ENCODE measurements at places on chromosomes 12 and 14.

- no peaks in the 10 kb centered on the region for H3K36me3 ChIP-seq
- no peaks in the 10 kb centered on the region for H3K27me3 ChIP-seq
- no peak overlapping the region for H3K4me3 ChIP-seq
These were observed 120.5 kb downstream of the SLC25A47 start for GRCh38 chr14:100443603-100444002.

GRCh38 chr14:69331206-69331605, 66.9 kb downstream of the ERH start:
- no peak overlapping the region for H3K4me3 ChIP-seq
- no peaks in the 10 kb centered on the region for H3K4me1 ChIP-seq
- H3K27ac ChIP-seq = no peak overlapping the region
- peak; percentile 43 for DNase-seq

DNA sequence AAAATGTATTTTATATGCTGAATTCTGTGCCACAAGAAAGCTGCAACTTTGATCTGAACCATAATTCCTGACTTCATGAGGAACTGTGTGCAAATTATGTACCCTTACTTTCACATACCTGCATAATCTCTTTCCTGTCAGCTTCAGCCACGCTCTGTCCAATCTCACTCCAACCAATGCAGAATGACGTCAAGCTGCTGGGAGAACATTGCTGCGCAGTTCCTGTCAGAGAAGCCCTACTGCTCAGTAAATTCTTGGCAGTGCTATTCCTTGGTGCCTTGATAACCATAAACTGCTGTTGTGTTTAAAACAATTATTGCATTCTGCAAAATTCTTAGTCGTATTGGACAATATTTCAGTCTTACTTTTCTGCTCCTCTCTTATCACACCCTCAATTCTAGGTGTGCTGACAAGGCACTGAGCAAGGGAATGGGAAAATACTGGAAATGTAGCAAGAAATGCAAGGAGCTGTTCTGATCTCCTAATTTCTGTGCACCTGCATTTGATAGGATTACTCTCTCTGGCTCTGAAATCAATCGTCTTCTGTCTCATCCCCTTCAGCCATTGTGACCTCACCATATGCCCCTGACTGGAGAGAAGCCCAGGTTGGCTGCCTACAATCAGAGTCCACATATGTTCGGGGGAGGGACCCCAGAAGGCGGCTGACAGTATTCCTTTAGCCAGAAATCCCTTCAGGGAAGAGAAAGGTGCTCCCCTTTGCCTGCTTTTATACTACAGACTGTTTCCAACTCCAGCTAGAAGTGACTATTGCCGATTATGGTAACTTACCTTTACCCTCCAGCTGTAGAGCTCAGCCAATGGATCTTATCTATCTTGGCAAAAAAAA, 274.9 kb upstream of the NOVA1 start:
- no peak overlapping the region for H3K4me3 ChIP-seq
- no peaks in the 10 kb centered on the region for H3K4me1 ChIP-seq
- H3K27me3 ChIP-seq = no peaks in the 10 kb centered on the region

DNA sequence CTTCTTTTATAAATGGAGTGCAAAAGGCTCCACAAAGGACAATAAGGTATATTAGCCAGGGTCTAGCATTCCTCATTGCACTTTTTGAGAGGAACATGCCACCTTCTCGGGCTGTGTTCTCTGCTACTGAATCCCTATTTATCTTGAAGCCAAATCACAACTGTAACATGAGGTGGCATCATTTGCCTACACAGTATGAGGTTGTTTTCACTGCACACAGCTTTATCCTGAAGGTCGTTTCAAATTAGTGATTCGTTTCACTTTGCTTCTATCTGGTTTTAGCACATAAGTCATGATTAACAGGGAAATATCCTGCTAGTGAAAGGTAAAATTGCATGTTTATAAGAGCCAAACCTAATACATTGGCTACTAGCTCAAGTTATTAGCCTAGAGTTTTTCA, 153.8 kb downstream of the SLC35F4 start:
- H3K4me3 ChIP-seq = no peak overlapping the region
- H3K4me1 ChIP-seq = peaks cover 5% of the 10 kb centered on the region
- no peaks in the 10 kb centered on the region for H3K27me3 ChIP-seq
- no peak for DNase-seq
- H3K36me3 ChIP-seq = no peaks in the 10 kb centered on the region

- H3K4me3 ChIP-seq = no peak overlapping the region
- no peaks in the 10 kb centered on the region for H3K36me3 ChIP-seq
- no peak for DNase-seq
- no peak overlapping the region for H3K27ac ChIP-seq
- no peaks in the 10 kb centered on the region for H3K27me3 ChIP-seq
- H3K4me1 ChIP-seq = no peaks in the 10 kb centered on the region
These were observed 34.7 kb downstream of the FBXL14 start for GRCh38 chr12:1559676-1560091.

GRCh38 chr14:31403707-31404106, 16.6 kb downstream of the HEATR5A start:
- no peak overlapping the region for H3K27ac ChIP-seq
- no peaks in the 10 kb centered on the region for H3K4me1 ChIP-seq
- no peaks in the 10 kb centered on the region for H3K27me3 ChIP-seq
- H3K36me3 ChIP-seq = no peaks in the 10 kb centered on the region
- DNase-seq = no peak

DNA sequence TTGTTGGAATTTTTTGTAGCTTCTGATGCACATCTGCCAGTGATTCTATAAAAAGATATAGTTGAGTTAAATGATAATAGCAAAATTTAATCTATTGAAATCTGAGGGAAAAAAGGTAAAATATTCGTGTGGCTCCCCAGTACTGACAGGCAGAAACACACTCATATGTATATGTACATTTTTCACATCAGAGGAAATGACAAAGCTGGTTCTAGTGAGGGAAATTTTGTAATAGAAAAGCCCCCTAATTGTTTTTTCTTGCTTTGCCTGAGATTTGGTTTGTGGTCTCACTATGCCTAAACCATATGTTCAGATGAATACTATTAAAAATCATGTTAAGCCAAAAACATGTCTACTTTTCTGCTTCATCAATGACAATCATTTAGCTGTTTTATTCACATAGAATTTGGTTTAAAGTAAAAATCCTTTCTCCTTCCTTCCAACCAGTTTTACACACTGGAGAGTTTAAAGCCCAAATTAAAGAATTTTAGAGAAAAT, 203.5 kb downstream of the ANO6 start:
- no peak for DNase-seq
- H3K36me3 ChIP-seq = peaks cover 14% of the 10 kb centered on the region
- no peak overlapping the region for H3K27ac ChIP-seq
- H3K4me3 ChIP-seq = no peak overlapping the region
- H3K27me3 ChIP-seq = no peaks in the 10 kb centered on the region

DNA sequence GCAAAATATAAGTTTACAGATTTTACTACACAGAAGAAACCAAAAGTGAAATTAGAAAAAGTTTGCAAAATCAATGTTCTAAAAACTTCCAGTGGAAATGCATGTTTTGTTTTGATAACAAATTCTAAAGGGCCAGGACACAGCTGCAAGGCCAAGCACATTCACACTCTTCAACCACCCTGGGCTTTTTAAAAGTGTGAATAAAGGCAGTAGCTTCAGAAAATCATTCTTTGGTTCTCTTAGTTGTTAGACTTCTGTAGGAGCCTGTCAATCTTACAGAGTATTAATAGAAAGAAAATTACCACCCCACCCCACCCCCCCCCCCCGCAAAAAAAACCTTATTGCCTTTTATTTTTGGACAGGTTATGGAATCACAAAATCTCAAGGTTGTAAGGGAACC, 105.2 kb upstream of the EGLN3 start:
- H3K36me3 ChIP-seq = no peaks in the 10 kb centered on the region
- no peak overlapping the region for H3K4me3 ChIP-seq
- H3K4me1 ChIP-seq = no peaks in the 10 kb centered on the region
- DNase-seq = no peak
- no peak overlapping the region for H3K27ac ChIP-seq

DNA sequence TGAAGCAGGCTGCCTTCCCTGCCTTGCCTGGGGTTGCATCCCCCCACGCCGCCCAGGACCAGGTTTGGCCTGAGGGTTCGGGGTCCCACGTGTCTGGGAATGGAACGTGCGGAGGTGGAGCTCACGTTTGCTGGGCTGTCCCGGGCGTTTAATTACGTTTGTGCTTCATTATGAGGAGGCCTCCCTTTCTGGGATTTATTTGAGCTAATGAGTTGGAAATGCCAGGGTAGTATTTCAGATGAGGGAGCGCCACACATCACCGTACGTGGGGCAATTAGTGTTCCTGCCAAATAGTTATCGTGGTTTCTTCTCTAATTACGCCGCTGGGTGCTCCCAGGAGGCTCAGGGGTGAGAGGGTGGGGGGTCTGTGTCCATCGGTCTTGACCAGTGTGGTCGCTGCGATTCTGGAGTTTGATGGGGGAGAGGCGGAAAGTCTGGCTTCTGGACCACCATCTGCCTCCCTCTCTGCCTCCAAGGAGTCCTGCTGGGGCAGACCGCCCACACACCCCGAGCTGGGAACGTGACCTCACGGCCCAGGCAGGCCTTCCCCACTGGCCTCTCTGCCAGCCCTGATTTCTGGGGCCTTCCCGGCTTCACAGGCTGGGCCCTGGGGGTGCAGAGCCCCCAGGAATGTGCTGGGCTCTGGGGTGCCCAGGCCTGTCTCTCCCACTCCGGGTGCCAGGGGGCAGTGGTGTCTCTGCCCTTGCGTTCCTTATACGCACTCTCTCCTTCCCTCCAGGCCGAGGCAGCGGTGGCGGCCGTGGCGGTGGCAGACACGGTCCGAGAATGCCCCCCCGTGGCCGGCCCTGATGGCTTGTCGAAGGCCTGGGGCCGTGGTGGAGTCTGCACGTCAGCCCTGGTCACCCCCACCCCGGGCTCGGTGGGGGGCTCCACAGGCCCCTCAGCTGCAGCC, 18.9 kb downstream of the KIF26A start:
- H3K27me3 ChIP-seq = no peaks in the 10 kb centered on the region
- no peak overlapping the region for H3K27ac ChIP-seq
- no peak overlapping the region for H3K4me3 ChIP-seq
- H3K4me1 ChIP-seq = no peaks in the 10 kb centered on the region

DNA sequence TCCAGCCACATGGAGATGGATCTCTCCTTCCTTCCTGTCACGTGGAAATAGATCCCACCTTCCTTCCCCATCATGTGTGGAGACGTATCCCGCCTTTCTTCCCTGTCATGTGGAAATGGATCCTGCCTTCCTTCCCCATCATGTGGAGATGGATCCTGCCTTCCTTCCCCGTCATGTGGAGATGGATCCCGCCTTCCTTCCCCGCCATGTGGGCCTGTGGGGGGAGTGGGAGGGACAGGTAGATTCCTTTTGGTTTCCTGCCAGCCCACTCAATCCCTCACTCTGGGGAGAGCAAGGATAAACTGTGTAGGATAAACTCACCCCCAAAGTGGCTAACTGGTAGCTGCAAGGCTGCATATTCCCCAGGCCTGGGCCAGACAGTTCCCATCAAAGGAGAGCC, 31.7 kb upstream of the TDRD9 start:
- DNase-seq = peak; percentile 38
- H3K36me3 ChIP-seq = no peaks in the 10 kb centered on the region
- no peak overlapping the region for H3K27ac ChIP-seq

- no peak overlapping the region for H3K27ac ChIP-seq
- H3K27me3 ChIP-seq = no peaks in the 10 kb centered on the region
- H3K36me3 ChIP-seq = no peaks in the 10 kb centered on the region
- no peaks in the 10 kb centered on the region for H3K4me1 ChIP-seq
- H3K4me3 ChIP-seq = no peak overlapping the region
These were observed 13.9 kb upstream of the RPLP0 start for GRCh38 chr12:120214626-120215356.

GRCh38 chr12:126772171-126772864, 1494.7 kb upstream of the TMEM132C start:
- no peak for DNase-seq
- H3K36me3 ChIP-seq = no peaks in the 10 kb centered on the region
- H3K4me1 ChIP-seq = no peaks in the 10 kb centered on the region
- no peak overlapping the region for H3K27ac ChIP-seq

- DNase-seq = no peak
- H3K27ac ChIP-seq = no peak overlapping the region
- no peaks in the 10 kb centered on the region for H3K27me3 ChIP-seq
- no peaks in the 10 kb centered on the region for H3K36me3 ChIP-seq
These were observed 275.0 kb upstream of the G2E3 start for GRCh38 chr14:30283822-30284446.
